ENCODE measurements at places on chromosomes 3 and 15.
A peak's percentile ranks its signal among the peaks of the same experiment; 100 is the strongest.

GRCh38 chr3:99741588-99741987, 76.1 kb upstream of the CMSS1 start:
- no peak for DNase-seq

- DNase-seq: no peak
These were observed 83.8 kb downstream of the ASB7 start for GRCh38 chr15:100686021-100686724.

DNA sequence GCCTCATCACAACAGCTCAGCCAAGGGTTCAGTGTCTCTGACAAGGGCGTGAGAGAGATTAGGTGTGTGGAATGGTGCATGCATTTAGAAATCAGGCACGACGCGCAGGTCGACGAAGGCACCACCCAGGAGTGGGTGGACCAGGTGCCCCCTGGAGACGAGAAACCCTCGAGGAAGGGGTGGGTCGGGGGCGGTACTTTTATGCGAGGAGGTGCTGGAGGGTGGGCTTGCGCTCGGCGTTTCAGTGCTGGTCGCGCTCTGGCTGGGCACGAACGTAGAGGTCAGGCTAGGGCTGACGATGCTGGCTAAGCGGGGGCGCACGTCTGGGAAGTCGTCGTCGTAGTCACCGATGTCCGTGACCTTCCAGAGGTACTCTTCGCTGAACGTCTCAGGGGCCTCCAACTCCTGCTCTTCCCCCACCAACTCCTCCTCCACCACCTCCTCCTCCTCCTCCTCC, 393 bp downstream of the ERICH6 start:
- DNase-seq: peak; percentile 18

DNA sequence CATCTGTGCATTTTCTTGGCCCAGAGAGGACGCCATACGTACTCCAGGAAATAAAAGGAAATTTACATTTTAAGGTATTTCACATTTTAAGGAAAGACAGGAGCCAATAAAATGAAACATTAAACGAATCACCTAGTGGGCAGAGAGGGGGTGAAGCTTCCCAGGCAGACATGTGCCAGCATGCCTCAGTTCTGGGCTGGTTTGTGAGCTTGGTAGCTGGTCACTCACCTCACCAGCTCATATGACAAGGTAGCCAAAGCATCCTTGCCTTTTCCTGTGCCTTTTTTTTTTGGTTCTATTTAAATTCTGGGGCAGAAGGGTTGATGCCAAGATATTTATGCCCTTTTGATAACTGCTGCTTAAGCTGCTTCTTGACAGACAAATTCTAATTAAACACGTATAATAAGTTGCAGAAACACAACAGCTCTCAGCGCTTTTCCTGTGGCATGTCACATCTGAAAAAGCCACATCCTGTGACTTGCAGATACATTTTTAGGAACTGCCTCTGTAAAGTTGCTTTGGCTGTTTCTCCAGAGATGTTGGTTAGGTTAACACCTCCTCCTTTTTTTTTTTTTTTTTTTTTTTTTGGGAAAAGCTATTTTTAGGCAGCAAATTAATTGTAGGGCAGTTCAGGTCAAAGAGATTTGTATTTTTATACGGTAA, 218.6 kb downstream of the PDCD6IP start:
- DNase-seq: no peak

DNA sequence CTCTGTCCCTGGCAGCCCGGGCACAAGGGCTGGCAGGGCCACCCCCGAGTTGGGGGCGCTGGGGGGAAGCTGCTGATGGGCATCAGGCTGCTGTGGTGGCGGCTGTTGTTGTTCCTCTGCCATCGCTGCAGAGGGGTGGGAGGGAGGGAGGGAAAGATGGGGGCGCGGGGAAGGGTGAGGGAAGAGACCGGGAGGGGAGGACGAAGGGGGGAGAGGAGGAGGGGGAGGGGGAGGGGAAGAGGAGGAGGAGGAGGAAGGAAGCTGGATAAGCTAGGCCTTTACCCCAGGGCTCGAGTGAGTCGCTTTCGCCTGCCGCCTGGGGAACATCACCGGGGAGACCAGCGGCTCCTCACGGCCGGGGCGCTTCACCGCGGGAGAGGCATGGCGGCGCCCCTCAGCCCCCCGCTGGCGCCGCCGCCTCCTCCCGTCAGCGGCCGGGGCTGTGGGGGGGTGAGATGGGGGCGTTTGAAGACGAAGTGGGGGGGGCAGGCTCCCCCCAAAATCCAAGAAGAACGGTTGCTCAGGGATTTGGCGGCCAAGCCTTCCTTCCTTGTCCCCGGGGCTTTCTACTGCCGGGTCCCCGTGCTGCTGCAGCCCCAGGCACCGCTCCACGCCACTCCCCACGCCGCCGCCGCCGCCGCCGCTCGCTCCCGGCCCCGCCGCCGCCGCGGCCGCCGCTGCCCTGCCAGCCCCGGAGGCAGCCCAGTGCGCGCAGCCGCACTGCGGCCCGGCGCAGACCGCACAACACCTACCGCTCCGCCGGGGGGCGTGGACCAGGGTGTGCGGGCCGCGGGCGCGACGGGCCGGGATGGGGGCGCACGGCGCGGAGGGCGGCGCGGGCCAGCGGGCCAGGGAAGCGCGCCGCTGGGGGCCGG, at the start of gene RFX7:
Gene RFX7, minus strand, starts transcription at position 717 of the 875 bp plus-strand sequence. Its CDS starts 594 bp downstream, at position 123.
- peak; percentile 67 for DNase-seq

DNA sequence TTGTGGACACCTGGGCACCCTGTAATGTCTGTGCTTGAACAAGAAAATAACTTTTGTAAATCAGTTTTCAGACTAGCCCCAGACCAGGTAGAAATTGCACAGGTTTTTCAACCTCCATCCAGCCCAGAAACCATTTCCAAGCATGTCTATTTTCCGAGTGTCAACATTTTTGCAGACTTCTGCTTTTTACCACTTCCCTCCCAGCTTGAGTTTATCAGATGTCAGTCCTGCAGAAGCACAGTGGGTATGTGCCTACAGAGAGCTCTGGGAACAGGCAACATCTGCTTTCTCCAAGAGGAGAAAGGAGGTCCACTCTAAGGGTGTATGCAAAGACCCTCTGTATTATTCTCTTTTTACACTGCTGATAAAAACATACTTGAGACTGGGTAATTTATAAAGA, 83.9 kb downstream of the LRRK1 start:
- no peak for DNase-seq

DNA sequence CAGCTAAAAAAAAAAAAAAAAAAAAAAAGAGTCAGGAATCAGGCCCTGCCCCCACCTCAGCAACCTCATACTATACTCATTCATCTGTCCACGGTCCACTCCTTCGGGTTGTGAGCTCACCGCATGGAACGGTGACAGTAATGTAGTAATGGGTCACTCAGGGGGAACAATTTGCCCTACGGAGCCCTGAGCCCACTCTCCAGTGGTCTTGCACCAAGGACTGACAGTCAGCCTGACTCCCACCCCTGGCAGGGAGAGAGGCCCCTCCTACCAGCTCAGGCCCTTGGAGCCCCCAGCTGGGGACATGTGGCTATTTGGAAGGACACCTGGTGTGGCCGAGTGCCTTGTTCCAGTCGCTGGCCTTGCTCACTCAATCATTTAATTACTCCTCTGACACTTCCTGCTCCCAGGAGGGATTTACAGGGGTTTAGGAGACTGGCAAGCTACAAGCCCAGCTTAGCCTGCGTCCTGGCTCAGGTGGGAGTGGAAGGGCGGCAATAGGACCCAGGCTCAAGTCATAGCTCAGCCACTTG, 19.9 kb upstream of the CACNA2D2 start:
- DNase-seq: no peak

DNA sequence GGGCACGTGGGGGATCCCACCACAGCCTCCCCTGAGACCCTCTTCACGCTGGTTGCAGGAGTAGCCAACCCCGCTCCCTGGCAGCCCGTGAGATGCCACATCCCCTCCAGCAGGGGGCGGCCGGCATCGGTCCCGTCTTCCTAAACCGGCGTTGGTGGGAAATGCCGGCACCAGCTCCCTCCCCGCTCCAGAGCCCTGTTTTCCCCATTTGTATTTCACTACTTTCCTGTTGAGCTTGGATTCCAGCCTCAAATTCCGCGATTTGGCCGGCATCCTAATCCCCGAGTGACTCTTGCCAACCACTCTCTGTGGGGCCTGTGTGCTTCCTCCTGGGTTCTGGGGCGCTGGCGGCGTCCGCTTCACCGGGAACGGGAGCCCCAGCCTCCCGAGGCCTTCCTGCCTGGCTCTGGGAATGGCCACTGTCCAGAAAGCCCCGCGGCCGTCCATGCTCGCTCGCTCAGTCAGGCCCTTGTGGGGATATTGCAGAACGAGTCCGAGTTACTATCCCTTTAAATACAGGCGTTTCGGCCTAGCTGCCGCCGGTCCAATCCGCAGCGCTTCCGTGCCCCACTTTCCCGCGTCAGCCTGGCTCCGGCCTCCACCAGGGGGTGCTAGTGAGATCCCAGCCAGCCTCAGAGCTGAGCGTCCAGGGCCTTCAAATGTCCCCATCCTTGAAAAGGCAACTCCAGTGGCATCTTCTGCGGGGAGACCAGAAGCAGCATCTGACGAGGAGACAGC, 8.1 kb upstream of the ADAMTS17 start:
- peak; percentile 90 for DNase-seq

- DNase-seq: peak; percentile 48
These were observed 426 bp downstream of the KAT2B start for GRCh38 chr3:20040548-20041196.

DNA sequence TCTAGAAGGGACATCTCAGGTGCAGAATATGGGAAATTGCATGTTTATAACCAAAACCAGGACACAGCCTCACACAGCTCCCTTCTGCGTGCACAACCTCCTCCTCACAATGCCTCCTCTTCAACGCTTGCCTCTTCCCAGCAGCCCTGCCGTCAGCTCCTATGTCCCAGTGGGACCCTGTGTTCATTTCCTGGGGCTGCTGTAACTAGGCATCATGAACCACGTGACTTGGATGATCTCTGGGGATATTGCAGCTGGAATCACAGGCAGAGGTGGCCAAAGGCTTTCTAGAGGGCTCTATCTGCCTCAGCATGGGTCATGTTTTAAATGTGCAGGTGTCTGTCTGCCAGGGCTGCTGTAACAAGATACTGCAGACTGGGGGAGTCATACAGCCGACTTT, 375.3 kb downstream of the OCA2 start:
- DNase-seq: no peak

- DNase-seq: no peak
These were observed 143.7 kb upstream of the ZNF385D start for GRCh38 chr3:21894459-21895340.

- no peak for DNase-seq
These were observed 11.2 kb upstream of the SHC4 start for GRCh38 chr15:48974882-48975281.

DNA sequence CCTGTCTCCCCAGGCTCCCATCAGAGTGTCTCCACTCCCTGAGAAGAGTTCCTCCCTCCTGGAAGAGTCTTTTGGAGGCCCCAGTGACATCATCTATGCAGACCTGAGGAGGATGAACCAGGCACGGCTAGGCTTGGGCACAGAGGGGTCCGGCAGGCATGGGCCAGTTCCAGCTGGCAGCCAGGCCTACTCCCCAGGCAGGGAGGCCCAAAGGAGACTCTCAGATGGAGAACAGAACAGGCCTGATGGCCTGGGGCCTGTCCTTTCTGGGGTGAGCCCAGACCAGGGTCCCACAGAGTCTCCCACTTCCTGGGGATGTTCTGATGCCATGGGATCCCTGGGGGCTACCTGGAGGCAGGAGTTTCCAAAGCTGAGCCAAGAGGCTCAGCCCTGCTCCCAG, 8.5 kb downstream of the SH2D7 start:
- DNase-seq: no peak

DNA sequence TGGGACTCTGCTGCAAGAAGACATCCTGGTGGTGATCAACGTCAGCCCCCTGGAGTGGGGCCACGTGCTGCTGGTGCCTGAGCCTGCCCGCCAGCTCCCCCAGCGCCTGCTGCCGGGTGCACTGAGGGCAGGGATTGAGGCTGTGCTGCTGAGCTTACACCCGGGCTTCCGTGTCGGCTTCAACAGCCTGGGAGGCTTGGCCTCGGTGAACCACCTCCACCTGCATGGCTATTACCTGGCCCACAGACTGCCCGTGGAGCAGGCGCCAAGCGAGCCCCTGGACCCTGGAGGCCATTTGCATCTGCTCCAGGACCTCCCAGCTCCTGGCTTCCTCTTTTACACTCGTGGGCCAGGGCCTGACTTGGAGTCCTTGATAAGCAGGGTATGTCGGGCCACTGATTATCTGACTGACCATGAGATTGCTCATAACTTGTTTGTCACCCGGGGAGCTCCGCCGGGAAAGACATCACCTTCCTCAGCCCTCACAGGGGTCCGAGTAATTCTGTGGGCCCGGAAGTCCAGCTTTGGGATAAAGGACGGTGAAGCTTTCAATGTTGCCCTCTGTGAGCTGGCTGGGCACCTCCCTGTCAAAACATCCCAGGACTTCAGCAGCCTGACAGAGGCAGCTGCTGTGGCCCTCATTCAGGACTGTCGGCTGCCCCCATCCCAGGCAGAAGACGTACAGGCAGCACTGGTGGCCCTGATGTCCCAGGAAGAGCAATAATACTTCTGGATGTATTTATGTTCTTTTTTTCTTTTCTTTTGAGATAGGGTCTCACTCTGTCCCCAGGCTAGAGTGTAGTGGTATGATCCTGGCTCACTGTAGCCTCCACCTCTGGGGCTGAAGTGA, 7.6 kb downstream of the GDPGP1 start:
- no peak for DNase-seq

DNA sequence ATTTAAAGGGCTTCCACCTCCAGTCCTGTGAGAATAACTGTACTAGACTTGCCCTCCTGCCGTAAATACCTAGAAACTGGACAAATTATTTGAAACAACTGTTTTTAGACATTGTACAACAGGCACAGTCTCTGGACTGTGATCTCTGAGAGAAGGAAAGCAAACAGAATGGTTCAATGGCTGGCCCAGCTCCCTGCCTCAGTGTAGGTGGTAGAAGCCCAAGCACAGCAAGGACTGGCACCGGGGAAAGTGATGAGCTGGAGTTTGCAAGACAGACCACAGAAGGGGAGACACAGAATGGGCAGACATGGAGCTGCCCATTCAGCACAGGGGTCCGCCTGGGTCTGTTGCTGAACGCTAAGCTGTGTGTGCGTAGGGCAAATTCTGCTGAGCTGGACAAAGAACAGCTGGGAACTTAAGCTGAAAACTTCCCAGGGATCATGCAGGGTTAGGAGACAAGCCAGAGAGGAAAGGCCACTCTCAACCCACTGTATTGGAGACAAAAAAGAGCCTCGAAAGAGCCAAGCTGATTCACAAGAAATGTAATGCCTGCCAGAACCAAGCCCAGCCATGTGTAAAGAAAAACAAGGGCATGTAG, 52.6 kb upstream of the SEC61A1 start:
- no peak for DNase-seq

GRCh38 chr3:40847551-40847992, 322.8 kb downstream of the ZNF621 start:
- DNase-seq: no peak

- no peak for DNase-seq
These were observed 47.2 kb downstream of the DIPK2A start for GRCh38 chr3:144018776-144019175.

DNA sequence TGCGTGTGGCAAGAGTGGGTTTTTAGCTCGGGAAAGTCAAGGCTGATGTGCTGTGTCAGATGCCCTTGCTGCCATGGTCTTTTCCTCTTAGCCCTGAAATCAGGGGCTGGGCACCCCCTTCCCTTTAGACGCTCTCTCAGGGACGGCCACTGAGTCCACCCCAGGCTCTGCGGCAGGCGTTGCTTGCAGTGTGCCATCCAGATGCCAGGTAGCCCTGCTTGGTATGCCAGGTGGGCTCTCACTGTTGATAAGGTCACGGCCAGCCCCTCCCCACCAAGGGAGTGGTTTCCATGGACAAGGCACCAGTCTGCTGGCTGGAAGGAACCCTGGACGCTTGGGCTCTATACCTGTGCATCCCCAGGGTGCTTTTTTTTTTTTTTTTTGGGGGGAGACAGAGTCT, 24.6 kb downstream of the FGD5 start:
- no peak for DNase-seq
